ENCODE measurements at places on chromosomes 5 and 9. TPM values are rescaled to one million over a fixed set of nuclear protein-coding genes. Genes with fewer than 3 reads are reported as not detected.

CNTFR gene
- 1.5 TPM for total RNA-seq

GABRA1 gene
- total RNA-seq = not detected

SLC34A1 gene
- total RNA-seq = not detected

NUTM2F gene
- not detected for total RNA-seq

ZSWIM6 gene
- total RNA-seq = 27.8 TPM

TAF11L6 gene
- not detected for total RNA-seq

PHF2 gene
- 42.9 TPM for total RNA-seq

ADGRD2 gene
- not detected for total RNA-seq

TERT gene
- total RNA-seq = 5.0 TPM

DNA sequence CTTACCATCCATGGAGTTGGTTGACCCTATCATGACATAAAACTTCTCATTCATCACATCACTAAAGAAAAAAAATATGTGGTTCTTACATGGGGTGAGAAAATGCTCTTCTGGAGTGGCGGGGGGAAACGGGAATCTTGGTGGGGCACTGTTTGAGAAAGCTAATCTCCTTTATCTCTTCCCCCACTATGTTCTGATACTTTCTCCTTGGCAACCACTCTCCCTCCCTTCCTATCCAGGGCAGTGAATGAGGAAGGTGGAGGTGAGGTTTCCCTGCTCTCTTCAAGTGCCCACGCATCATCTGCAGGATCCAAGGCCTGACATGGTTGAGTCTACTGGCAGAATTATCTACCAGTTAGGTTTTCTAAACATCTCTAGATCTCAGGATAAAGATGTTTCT is 220.8 kb upstream of the TBCA start:
- no peak for DNase-seq

GRCh38 chr5:92369587-92369986 is 986.5 kb upstream of the ARRDC3 start:
- DNase-seq = no peak

DNA sequence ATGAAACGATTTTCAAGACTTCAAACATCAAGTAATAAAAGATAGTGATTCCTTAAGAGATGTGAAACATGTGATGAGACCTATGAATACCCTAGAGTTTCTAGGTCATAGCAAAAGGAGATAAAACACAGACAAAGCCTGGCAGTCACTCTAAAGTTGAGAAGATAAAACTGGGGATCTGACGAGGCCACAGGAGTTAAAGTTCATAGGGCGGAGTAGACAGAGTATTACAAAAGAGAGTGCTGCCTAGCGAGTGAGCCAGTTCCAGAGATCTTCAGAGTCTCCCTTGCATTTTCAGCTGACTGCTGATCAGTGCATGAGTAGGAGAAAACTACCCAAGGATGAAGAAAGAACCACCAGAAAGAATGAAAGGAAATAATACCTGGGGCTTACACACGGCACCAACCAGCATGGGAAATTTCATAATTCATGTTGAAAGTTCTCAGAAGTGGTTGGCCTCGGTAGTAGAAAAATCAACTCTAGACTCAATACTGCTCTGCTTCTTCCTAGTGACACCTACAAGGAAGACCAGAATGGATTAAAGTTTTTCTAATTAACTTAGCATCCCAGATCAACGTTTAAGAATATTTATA is 30.4 kb downstream of the FBXO4 start:
- DNase-seq = no peak

DNA sequence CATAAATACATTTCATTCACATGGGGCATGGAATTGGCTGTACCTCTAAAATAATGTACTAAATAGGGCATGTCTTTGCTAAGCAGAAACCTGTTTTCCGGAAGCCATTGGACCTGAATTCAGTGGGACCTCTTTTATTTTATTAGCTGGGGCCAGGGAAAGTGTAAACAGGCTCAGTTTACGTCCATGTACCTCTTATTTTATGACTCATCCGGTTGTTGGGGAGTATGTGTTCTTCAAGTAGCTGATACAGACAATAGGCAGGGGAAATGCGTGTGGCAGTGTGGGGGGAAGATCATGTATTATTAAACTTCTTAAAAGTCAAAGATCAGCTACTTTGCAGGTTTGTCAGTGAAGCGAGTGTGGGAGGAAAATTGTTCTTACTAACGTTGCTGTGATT is 1.4 kb upstream of the GDNF start:
- DNase-seq = no peak

GRCh38 chr5:50968356-50969149 is 302.1 kb downstream of the PARP8 start:
- no peak for DNase-seq

DNA sequence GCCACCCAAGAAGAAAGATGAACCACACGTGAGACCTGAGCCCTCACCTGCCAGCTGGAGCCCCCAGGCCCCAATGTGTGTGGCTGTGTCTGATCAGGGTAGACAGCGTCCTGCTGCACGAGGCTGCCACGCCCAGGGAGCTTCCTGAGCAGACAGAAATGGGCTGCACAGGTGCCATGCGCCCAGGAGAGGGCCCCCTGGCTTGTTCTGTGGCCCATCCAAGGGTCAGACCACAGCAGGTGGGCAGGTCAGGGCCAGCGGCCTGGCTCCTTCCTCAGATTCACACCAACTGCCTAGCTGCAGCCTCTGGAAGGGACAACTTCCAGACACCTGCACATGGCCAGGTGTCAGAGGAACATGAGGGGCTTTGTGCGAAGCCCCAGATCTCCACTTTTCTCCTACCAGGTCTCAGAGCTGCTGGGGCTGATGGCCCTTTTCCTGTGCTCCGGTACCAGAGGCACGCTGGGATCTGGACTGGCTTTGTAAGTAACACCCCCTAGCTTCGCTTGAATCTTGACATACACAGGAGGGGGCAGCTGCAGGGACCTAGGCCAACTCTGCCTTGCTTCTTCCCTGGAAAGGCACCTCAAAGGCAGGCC is 10.8 kb downstream of the SARDH start:
- no peak for DNase-seq

DNA sequence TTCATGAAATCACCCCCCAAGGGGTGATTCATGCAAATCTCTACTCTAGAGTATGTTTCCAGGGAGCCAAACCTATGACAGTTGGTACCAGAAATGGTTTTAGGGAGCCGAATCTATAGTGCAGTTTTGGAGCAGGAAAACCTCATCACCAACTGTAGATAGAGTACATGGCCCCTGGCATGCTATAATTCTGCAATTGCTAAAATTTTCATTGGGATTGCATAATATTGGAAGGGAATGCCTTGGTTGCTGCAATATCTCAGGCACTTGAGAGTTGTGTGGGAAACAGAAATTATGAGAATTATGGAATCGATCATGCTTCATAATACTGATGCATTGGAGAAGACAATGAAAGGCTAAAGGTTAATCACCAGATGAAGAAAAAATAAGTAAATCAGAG is 148.2 kb upstream of the PLPPR1 start:
- no peak for DNase-seq

DNA sequence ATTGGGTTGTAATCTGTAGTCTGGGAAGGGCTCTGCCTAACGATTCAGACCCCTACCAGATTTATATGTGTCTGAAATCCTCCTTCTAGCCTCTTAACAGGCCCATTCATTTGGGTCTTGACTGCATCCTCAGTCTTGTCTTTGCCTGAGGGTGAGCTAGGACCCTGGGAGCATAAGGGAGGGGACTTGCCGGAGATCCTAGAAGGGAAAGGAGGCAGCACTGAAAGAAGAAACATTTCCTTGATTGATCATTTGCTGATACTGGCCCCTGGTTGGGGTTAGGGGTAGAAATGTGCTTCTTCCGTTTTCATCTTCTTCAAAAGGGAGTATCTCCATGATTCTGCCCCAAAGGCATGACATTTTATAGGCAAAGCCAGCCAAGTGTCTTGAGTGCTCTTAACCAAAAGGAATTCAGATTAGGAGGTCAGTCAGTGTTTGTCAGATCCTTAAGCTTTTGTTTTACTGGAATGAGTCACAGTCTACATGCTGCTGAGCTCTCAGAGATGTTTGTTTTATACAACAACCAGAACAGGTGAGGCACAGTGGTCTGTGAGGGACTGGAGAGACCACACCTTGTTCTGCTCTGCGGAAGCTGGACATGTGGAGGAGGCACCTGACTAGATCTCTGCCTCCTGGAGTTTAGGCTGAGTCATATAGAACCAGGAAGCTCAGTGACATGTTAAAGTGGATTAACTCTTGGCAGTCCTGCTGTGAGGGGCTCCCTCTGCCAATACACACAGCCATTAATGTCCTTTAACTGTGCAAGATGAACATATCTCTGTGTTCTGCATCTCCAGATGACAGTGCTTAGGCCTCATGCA is 37.7 kb downstream of the PCDHAC2 start:
- DNase-seq = no peak

GRCh38 chr5:126471875-126472537 is 48.8 kb downstream of the GRAMD2B start:
- no peak for DNase-seq

GRCh38 chr5:132253452-132254320 is 3.8 kb upstream of the PDLIM4 start:
- no peak for DNase-seq

DNA sequence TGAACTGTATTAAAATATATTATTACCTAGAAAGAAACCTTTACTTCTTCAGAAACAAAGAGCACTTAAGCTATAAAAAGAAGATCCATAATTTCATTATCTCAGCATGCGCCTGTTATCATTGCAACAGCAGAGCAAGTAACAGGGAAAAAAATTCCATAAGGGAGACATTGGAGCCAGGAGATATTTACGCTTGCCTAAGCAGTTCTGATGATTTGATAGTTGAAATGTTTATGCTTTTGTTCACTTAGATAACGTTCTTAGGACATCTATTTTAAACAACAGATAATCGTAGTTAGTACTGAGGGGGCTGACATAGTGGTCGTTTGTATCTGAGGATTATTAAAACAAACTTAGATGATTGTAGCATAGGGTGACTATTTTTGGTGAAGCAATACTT is 252.5 kb downstream of the NNT start:
- no peak for DNase-seq

DNA sequence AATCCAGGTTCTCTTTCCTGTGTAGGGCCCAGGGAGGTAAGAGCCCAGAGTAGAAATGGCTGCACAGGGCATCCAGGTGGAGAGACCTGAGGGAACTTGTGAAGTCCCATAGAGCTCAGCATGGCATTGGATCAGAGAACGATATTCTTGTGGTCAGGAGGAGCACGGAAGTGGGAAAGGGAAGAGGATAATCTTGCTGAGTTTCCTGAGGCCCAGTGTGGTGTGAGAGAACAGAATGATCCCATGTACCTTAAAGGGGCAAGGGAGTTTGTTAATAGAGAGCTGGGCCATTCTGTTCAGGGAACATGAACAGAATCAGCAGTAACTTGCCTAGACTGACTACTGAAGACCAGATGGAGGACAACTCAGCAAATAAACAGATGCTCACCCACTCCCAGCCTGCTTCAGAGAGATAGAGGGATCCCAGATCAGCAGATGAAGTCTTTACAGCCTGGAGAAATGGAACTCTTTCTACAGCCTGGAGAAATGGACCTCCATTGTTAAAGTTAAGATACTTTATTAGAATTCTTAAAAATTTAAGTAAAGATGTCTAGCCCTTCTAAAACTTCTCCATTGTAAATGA is 119.7 kb upstream of the ELL2 start:
- no peak for DNase-seq

DNA sequence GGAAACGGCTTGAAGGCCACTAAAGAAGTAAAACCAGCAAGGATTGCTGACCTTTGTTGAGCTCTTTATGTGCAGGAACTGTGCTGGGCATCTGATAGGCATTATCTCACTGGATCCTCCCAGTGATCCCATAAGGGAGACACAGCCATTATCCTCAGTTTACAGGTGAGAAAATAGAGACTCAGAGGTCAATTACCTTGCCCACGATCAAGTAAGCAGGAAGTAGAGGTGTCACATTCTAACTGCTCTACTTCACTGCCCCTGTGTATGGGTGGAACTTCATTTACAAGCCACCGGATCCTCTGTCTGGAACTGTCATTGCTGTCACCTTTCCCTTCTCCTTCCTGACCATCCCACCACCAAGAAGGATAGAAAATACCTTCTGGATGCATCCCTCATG is 248.9 kb downstream of the CRB2 start:
- no peak for DNase-seq

DNA sequence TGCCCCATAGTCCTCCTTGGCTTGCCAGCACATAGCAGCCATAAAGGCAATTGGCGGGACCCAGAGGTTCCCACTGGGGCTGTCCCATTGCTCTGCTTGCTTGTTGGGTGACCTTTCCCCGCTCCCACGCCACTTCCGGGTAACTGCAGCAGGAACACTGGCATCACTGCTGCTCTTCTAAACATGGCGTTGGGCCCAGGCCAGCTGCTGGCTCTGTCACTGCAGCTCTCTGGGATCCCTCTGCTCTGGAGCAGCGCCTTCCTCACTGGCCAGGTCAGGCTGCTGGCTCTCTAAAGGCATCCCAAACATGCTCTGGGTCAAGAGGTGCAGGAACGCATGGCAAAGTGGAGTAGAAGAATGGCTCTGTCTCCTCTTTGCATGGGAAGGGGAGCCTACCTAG is 92.9 kb downstream of the DRD1 start:
- DNase-seq = no peak

- DNase-seq = no peak
Observed at GRCh38 chr9:125103770-125104460, 39.4 kb downstream of the SCAI start.

GRCh38 chr9:506281-506680 is 291.6 kb downstream of the DOCK8 start:
- DNase-seq = no peak

DNA sequence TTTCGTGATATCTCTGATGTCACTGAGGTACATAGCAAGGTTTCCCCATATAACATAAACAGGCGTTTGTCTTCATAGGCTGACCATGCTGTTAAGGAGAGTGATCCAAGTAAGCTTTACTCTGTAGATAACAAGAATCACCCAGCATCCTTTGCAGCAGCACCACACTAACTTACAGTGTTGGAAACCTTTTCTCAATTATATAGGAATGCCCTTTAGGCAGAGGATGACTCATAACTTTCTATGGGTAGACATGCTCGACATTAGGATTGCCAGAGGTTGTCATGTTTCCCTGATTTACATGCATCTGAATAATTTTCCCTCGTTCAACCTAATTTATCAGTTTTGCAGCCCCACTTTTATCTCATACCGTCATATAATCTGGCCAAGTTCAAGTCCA is 870.0 kb upstream of the CDH9 start:
- DNase-seq = no peak

- DNase-seq = no peak
Observed at GRCh38 chr9:133656211-133657119, 20.3 kb downstream of the DBH start.

DNA sequence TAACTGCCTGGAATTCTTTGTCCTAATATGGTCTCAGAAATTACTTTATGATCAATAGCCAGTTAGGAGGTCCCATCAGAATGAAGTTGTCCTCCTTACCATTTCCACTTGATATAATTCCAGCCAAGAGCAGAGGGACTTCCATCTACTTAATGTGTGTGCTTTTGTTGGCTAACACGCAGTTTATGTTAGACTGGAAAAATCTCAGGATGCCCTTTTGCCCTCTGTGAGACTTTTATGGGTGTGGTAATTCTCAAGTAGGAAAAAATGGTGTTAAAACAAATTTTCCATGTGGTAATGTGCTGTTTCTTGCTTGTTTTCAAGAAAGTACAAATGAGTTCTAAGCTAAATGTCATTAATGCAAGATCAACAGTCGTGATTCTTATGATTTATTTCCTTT is 327.1 kb downstream of the MTRR start:
- DNase-seq = no peak
